ENCODE measurements at places on chromosomes 5 and 9. TPM values are rescaled to one million over a fixed set of nuclear protein-coding genes. Genes with fewer than 3 reads are reported as not detected.

DNA sequence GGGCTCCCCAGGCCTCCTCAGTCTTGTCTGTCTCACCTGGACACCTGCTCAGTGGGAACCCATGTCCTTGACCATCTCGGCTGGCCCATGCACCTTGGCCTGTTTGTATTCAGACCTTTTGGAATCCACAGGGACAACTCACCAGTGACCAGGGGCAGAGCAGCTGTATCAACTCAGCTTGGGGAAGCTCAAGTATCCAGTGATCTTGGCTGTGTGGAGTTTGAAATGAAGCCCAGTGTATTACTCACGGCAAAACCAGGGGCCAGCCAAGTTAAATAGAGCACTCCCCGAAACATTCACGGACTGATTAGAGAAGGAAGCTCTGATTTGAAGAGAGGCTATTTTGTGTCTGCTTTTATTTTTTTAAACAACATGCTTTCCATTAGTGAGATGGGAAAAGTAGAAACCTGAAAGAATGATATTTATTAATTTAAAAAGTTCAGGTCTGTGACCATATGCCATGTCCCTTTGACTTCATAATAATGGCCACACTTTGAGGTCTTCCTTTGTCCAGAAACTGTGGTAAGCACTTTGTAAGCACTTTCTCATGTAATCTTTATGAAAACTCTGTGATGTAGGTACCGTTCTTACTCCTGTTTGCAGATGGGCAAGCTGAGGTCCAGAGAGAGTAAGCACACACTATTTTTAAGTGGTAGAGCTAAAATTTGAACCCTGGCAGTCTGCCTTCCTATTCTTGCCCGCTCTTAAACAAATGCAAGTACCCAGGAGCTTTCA lies 656.5 kb downstream of the BNC2 start:
- no peak for DNase-seq

- DNase-seq: peak; percentile 49
Observed at GRCh38 chr5:44536650-44537260, 147.5 kb upstream of the FGF10 start.

- DNase-seq: no peak
Observed at GRCh38 chr9:32180597-32180996, 203.8 kb upstream of the ACO1 start.

DNA sequence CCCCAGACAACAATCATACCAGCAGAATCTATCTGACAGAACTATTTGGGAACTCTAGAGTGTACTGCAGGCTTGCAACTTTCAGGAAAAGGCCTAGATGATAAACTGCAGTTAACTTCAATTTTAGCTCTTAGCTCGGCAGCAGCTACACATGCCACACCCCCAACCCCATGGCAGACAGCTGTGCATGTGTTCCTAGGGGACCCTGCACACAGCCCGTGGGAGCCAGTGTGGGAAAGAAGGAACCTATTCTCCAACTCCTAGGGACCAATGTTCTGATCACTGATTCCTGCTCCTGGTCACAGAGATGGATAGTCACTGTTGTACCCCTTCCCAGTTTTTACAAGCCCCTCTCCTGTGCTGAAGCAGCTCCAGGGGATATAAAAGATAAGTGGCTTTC lies 179.6 kb downstream of the DRD1 start:
- DNase-seq: no peak

DNA sequence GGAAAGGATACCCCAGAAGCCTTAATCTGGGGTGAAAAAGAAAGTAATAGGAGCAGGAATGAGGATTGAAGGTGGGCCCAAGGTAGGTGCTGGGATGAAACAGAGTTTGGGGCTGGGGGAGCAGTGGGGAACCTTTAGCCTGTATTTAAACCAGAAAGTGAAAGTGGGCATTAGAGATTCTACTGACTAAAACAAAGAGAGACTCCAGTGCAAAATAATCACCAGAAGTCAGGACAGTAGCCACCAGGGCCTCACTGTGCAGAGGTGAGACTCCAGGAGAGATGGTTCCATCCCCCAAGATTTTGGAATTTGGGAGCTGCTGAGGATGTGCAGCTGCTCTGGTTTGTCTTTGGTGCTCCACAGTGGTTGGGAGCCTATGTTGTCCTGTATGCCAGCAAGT lies 13.1 kb downstream of the DNAJB5 start:
- DNase-seq: peak; percentile 5

GRCh38 chr5:16774806-16775205 lies 158.0 kb upstream of the RETREG1 start:
- no peak for DNase-seq

DNA sequence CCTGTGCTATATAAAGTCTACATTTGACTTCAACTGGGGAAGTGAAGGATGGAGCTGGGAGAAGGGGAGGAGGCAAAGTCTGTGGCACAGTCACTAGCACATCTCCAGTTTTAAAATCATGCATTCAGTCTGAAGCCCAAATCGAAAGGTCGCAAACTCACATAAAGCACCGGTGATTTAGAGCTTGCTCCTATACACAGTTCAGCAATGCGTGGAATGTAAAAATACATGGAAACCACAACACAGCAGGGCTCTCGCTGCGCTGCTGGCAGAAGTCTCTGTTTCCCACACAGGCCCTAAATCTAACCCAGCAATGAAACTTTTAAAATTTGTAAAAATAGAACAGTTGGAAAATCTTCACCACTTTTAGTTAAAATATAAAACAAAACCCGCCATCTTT lies 68.2 kb downstream of the EBF1 start:
- DNase-seq: no peak

DNA sequence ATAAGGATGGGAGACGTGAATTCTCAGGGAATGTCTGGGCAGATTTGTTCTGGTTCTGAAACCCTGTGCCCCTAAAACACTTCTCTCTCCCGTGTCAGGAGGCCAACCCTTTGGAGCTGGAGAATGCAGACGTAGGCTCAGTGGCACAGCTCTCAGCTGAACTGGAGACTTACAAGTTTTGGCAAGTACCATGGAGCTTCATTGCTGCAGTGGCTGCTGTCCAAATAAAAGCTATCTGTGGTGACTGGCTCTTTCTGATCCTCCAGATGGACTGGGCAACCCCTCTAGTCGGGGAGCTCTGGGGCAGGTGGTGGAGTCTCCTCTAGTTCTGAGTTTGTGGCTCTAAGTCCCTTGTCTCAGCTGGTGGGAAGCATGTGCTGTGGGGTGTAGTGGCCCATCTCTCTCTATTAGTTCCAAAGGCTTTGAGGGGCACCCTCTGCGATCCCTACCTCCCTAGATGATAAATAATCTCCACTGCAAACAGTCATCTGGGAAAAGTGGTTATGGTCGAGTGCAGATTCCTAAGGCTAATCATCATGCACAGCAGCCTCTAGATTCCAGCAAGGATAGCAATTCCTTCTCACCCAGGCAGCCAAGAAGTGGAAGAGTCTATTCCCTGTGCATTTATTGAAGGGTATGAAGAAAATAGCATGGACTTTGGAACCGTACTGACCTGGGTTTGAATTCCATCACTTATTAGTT lies 204.2 kb upstream of the KLF4 start:
- no peak for DNase-seq

- DNase-seq: no peak
Observed at GRCh38 chr9:114546851-114547250, 40.7 kb upstream of the ATP6V1G1 start.

- no peak for DNase-seq
Observed at GRCh38 chr9:78041971-78042370, 10.4 kb upstream of the GNAQ start.

GRCh38 chr5:69170495-69170894 lies 3.5 kb downstream of the CCNB1 start:
- no peak for DNase-seq

DNA sequence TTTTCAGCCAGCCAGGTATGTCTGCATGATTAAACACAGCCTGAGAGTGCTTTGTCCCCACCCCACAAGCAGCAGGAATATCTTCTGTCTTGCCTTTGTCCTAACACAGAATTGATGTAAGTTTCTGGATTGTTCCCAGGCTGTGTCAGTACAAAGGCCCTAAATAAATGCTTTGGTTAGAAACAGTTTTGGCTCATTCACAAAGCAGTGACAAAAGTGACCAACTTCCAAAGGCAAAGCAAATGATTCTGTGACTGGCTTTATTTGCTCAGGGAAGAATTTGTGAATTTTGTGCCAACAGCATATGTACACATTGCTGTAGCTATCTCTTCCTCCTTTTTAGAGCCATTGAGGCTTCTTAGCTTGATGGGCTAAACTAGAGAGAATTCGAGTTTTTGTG lies 133.7 kb downstream of the PLPPR1 start:
- no peak for DNase-seq

- DNase-seq: no peak
Observed at GRCh38 chr9:4838189-4838546, 45.4 kb downstream of the RCL1 start.

DNA sequence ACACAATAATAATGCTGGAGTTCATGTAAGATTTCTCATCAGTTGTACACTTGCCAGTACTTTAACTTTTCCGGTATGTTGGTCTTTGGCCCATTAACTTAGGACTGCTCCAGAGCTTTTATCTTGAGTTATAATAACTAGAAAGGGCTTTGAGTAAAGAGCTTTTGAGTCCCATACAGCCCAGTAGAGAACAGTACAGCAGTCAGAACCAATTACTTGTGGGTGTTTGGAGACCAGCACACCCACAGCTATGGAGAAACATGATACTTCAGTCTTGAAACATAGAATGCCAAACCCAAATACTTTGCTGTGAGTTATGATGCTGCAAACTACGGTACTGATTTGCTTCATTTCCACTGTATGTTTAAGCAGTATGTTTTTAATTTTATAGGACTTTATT lies 374.3 kb downstream of the CCDC171 start:
- DNase-seq: no peak

DNA sequence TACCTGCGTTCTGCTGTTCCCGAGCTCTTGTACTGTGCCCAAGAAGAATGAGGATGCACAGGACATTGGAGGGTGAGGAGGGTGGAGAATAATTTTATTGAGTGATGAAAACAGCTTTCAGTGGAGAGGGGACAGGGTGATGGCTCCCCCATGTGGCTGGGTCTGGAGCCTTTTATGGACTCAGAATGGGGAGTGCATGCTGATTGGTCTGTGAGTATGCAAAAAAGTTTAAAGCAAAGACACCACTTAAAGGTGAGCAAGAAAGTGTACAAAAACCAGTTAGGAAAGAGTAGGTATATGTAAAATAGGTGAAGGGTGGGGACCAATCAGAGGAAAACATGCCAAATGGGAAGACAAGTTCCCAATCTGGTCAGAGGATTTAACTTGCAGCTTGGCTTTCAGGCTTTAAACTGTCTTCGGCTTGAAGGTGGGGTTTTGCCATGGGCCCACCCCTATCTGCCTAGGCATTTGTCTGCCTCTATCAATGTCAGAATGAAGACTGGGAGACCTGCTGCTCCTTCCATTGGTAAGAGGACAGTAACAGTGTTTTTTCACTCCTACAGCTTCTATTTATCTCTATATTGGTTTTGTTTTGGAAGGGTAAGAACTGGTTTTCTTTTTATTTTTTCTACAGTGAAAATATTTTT lies 118.0 kb upstream of the RAI14 start:
- DNase-seq: no peak

- DNase-seq: no peak
Observed at GRCh38 chr5:87010736-87011135, 256.9 kb upstream of the RASA1 start.

GRCh38 chr5:80370390-80370789 lies 37.5 kb upstream of the ZFYVE16 start:
- DNase-seq: no peak

GRCh38 chr9:15249042-15249818 lies 57.8 kb downstream of the TTC39B start:
- peak; percentile 32 for DNase-seq

DNA sequence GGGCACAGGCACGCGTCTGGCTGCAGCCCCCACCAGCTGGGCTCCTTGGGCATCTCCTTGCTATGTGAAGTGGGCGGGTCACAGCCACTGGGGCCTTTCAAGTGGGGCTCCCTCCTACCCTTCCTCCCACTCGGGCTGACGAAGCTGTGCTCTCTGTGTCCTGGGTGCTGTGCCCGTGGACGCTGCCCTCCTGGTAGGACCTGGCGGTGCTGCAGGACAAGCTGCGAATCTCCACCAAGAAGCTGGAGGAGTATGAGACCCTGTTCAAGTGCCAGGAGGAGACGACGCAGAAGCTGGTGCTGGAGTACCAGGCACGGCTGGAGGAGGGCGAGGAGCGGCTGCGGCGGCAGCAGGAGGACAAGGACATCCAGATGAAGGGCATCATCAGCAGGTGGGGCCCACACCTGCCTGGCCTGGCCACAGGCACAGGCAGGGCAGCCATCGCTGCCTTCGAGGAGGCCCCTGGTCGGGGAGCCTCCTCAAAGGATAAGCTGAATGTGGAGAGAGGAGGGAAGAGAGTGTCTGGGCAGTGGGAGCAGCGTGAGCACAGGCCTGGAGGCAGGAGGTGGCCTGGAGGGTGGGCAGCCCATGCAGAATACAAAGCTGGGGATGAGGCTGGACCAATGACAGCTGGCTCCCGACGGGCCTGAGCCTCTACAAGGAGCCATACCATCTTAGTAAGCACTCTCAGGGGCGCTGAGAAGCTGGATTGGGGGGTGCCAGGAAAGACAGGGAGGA lies 124.7 kb downstream of the DAB2IP start:
- DNase-seq: no peak

- DNase-seq: no peak
Observed at GRCh38 chr5:103166706-103167105, 46.6 kb downstream of the PPIP5K2 start.

- no peak for DNase-seq
Observed at GRCh38 chr5:78758169-78758839, 109.7 kb upstream of the LHFPL2 start.

DNA sequence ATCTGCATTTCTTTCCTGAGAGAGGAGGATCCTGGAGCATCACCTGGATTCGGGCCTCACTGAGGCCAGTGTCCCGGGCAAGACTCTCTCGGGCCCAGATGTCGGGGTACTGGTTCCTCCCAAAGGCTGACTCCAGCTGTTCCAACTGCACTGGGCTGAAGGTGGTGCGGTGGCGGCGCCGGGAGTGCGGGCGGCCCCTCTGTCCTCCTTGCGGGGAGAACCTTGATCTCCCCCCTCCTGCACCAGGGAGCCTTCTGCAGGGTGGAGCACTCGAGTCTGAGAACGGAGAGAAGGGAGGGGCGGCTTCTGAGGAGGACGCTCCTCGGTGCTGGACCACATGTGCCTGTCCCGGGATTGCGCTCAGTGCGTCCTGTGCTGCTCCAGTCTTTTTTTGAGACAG lies 2.0 kb downstream of the PROP1 start:
- DNase-seq: peak; percentile 37

GRCh38 chr5:154406231-154406630 lies 39.6 kb upstream of the SAP30L start:
- DNase-seq: no peak

The IFNA8 gene
- total RNA-seq: not detected

The PCDHB6 gene
- total RNA-seq: not detected

The GMCL2 gene
- not detected for total RNA-seq

The TRPM3 gene
- 2.0 TPM for total RNA-seq

The OR13F1 gene
- not detected for total RNA-seq

The SPINK6 gene
- total RNA-seq: not detected

The AQP7 gene
- total RNA-seq: not detected
